ENCODE measurements at places on chromosomes 5 and 9.

GRCh38 chr5:5202321-5202720 is 62.2 kb downstream of the ADAMTS16 start:
- DNase-seq: no peak

- no peak for DNase-seq
Observed at GRCh38 chr9:110308633-110309038, 29.0 kb downstream of the TXNDC8 start.

DNA sequence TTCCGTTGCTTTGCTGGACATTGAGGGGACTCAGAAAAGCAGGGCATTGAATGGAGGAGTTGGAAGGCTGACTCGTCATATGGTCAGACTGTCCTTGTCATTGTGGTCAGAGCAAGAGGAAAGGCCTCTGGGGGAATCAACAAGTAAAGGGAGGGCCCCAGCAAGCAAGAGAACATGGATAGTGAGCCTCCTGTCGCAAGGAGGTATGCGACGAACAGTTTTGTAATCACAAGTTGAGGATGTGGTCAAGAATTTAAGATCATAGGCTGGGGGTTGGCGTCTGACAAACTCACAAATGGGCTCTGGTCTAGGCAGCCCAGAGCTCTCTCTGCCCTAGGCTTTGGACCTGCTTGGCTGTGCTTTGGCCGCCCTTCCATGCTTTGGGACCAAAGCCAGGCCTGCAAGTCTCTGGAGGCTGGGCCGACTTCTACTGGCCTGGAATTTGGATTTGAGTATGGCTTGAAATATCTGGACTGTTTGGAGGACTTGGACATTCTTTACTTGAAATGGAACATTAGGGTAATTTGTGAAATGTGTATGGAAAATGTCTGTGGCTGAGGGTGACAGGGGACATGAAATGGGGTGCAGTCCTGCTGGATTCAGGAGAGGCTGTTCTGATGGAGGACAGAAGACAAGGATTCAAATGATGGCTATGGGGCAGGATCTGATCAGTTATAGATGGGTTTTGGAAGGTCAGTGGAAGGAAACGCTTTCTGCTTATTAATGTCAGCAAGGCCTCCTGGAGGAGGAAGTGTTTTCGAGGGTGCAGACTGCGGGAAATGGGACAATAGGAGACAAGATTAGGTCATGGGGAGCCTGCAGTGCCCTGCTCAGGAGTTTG is 19.2 kb upstream of the NDST1 start:
- no peak for DNase-seq

DNA sequence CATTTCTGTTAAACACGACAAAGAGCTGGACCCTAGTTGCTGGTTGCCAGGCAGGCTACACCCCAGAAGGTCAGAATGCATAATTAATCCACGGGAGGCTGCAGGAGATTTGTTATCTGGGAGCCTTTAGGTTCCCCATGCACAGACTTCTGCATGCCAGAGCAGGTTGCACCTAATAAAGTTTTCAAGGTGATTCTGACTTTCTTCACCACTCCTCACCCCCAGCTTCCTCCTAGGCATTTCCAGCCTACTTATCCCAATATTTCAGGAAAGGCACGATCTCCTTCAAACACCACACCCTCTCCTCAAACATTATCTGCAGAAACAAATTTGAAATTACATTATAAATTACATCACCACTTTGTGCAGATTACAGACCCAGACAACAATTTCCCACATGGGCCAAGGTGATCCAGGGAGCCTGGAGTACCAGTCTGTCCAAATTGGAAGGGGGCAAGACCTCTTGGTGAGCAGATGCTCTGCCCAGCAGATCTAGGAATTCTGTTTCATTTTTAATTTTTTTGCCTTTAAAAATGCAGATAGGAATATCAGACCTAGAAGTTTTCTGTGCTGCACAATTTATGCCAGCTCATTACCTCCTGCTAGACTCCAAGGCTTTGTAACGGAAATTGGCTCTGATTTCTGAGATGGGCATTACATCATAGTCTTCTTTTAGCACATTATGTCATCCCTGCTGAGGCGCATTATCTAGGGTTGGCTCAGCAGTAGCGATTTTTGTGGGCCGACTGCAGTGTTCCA is 363.4 kb upstream of the SLC30A5 start:
- no peak for DNase-seq

DNA sequence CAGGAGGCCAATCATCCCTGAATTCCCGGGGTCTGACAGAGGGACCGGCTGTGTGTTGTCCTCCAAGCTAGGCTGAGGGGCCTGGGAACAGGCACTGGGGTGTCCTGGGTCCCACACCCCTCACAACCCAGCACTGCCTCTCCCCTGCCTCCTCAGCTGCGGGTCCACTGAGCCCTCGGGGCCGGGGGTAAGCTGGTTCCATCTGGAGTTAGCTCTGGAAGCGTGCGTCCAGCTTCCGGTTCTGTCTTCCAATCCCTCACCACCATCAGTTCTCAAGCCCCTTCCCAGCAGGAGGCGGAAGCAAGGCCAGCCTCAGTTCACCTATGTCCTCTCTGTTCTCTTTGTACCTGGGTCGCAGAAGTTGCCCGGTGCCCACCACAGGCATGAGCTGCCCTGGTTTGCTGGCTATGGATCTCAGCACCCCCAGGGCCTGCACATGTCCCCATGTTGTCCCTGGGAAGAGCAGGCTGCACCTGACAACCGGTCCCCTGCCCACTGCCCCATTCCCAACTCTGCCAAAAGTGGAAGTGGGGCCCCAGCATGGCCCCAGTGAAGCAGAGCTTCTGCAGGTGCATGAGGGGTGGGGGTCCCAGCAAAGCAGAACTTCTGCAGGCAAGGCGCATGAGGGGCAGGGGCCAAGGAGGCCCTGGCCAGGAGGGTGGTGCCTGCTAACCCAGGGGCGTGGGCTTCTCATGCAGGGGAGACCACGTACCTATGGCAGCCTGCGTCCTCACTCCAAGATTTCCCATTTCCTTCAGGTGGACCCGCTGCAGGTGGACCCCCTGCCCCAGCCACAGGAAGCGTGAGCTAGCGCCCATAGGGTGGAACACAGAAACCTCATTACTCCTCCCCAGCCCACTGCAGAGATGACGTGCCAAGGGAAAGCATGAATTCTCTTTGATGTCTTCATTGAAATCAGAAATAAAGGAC is 111.9 kb downstream of the ZNF354C start:
- DNase-seq: no peak

DNA sequence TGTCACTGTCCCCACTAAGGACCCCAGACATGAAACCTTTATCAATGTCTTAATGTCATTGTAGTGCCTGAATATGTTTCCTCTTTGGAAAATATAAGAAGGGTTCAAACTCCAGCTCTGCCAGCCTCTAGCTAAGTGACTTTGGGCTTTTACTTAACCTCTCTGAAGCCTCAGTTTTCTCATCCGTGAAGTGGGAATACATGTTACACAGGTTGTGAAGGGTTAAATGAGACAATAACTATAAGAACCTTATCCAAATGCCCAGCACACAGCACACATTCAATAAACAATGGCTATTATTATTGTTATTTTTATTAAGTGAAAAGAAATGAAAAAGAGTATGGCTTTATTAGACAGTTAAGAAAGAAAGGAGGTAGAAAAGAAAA is 15.7 kb upstream of the IGFBPL1 start:
- no peak for DNase-seq

- no peak for DNase-seq
Observed at GRCh38 chr5:92907938-92908606, 672.9 kb downstream of the NR2F1-AS1 start.

DNA sequence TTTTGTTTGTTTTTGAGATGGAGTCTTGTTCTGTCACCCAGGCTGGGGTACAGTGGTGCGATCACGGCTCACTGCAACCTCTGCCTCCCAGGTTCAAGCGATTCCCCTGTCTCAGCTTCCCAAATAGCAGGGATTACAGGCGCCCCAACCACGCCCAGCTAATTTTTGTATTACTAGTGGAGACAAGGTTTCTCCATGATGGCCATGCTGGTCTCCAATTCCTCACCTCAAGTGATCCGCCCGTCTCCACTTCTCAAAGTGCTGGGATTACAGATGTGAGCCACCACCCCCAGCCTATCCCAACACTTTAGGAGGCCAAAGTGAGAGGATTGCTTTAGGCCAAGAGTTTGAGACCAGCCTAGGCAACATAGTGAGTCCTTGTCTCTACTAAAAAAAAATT is 19.3 kb downstream of the SPZ1 start:
- DNase-seq: no peak

- DNase-seq: no peak
Observed at GRCh38 chr5:39328731-39329130, 35.6 kb downstream of the C9 start.

DNA sequence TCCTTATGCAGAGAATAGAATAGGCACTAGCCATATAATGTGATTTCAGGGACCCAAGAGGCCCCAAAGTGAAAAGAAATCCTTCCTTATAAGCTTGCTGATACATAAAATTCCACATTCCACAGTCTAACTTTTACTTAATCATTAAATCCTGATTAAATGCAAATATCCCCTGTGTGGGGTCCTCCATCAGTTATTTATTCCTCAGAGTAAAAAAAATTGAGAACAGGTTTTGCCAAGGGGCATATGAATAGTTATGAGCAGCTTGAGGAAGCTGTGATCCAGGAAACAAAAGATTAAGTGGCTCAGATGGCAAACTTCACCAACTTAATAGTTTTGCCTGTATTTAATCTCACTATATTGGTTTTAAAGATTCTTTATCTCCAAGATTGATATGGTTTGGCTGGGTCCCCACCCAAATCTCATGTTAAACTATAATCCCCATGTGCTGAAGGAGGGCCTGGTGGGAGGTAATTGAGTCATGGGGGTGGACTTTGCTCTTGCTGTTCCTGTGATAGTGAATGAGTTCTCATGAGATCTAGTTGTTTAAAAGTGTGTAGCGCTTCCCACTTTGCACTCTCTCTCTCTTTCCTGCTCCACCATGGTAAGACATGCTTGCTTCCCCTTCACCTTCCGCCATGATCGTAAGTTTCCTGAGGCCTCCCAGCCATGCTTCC is 324.9 kb downstream of the NPR3 start:
- no peak for DNase-seq

- no peak for DNase-seq
Observed at GRCh38 chr5:178381206-178381605, 148.6 kb upstream of the PHYKPL start.

DNA sequence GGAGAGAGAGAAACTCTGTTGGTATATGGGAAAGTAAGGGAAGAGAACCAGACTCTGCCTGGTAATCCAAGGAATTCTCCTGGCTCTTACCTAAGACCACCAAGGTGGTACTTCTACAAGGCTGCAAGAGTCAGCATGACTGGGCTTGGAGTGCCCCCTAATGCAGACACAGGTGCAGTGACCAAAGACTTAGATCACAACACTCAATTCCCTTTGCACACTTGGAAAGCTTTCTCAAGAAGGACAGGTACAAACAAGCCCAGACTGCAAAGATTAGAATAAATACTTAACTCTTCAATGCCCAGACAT is 25.2 kb downstream of the UGT3A2 start:
- DNase-seq: no peak

Measured in hematopoietic multipotent progenitor cell treated with erythropoietin and hydrocortisone succinate and interleukin-3 and kit ligand, for 17 days (in vitro differentiated cells).